ENCODE measurements at places on chromosomes 11 and 22. TPM values are rescaled to one million over a fixed set of nuclear protein-coding genes. Genes with fewer than 3 reads are reported as not detected.

The SHISAL1 gene
- polyA plus RNA-seq, result 17.0 TPM

The GALNT18 gene
- polyA plus RNA-seq, result 9.8 TPM

The SAAL1 gene
- 30.5 TPM for polyA plus RNA-seq

The PTPN5 gene
- polyA plus RNA-seq, result 80.1 TPM

The PTPRCAP gene
- 3.0 TPM for polyA plus RNA-seq

The OR8D1 gene
- polyA plus RNA-seq, result not detected

The CRYAB gene
- 126 TPM for polyA plus RNA-seq

The EHF gene
- 0.72 TPM for polyA plus RNA-seq

The ENTHD1 gene
- polyA plus RNA-seq, result not detected

The YPEL4 gene
- polyA plus RNA-seq, result 7.6 TPM

The PAMR1 gene
- 16.0 TPM for polyA plus RNA-seq

The APOA4 gene
- not detected for polyA plus RNA-seq

The ARHGEF17 gene
- 105 TPM for polyA plus RNA-seq

The OR4A47 gene
- polyA plus RNA-seq, result not detected

The P2RX3 gene
- polyA plus RNA-seq, result 3.6 TPM

The PNPLA5 gene
- polyA plus RNA-seq, result 0.87 TPM

The LRRC4C gene
- 44.3 TPM for polyA plus RNA-seq

The SEC14L6 gene
- 3.9 TPM for polyA plus RNA-seq

The C11orf91 gene
- not detected for polyA plus RNA-seq

The SCN3B gene
- polyA plus RNA-seq, result 93.1 TPM

The CNTF gene
- 1.4 TPM for polyA plus RNA-seq

The NELL1 gene
- 31.1 TPM for polyA plus RNA-seq

The SLC25A18 gene
- polyA plus RNA-seq, result 28.8 TPM

The TNNT3 gene
- 14.8 TPM for polyA plus RNA-seq

The C1QTNF5 gene
- polyA plus RNA-seq, result 42.1 TPM

The RELA gene
- 53.9 TPM for polyA plus RNA-seq

The UBQLNL gene
- 0.59 TPM for polyA plus RNA-seq

The GDPD4 gene
- polyA plus RNA-seq, result 0.44 TPM

The APOBEC3H gene
- 0.41 TPM for polyA plus RNA-seq

The AQP11 gene
- polyA plus RNA-seq, result 11.7 TPM

The SH3BP1 gene
- polyA plus RNA-seq, result 5.7 TPM

The ACRV1 gene
- 3.8 TPM for polyA plus RNA-seq

The TALDO1 gene
- 160 TPM for polyA plus RNA-seq

The OSM gene
- polyA plus RNA-seq, result 0.62 TPM

The ADM gene
- 13.5 TPM for polyA plus RNA-seq

The SCN2B gene
- 12.6 TPM for polyA plus RNA-seq

The LINC01488 gene
- not detected for polyA plus RNA-seq

The PRDM11 gene
- polyA plus RNA-seq, result 13.0 TPM

The ZP1 gene
- polyA plus RNA-seq, result 0.72 TPM

The LMO1 gene
- polyA plus RNA-seq, result 8.7 TPM

Data from spinal cord (tissue), 10 donors.